ENCODE measurements at places on chromosomes 13 and 19.

DNA sequence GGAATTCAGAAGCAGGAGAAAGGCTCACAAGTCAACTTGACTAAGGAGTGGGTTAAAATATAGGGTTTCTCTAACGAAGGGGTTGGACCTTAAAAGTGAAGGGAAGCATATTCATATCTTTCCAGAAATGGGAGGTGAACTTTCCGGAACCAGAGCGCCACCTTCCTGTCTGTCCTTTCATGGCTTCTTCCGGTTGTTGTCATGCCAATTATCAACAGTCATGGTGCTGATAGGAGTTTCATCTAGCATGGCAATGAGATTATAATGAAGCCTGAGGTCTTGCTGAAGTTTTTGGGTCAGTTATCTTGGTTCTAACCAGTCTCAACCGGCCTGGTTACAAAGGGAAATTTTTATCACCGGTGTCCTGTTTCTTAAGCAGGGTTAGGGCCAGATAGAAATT is 162.9 kb upstream of the NBEA start:
- no peak for DNase-seq

DNA sequence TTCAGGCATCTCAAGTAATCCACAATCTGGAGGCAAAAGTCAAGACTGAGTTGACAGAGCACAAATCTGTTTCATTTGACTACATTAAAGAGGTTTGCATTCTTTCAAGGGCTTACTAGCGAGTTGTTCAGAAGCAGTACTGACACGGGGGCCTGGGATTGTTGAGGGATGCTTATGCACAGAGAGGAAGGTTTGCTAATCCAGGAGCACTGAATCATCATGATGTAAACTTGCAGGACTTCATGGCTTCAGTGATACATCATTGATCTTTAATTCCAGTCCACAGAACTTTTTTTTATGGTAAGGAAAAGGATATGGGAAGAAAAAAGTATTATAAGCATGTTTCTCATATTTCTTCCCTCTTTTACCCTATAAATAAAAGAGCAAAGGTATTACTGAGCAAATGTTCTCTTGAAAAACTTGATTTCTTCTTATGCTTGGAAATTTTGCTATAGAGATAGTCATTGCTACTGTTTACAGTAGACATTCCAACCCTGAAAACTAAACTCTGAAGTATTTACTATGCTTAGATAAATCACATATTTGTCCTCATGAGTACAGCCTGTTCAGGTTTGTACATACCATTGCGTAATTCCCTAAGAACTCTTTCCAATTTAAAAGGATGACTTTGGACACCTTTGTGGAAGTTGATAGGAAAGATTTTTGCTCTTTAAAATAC is 65.8 kb upstream of the KPNA3 start:
- peak; percentile 91 for DNase-seq

DNA sequence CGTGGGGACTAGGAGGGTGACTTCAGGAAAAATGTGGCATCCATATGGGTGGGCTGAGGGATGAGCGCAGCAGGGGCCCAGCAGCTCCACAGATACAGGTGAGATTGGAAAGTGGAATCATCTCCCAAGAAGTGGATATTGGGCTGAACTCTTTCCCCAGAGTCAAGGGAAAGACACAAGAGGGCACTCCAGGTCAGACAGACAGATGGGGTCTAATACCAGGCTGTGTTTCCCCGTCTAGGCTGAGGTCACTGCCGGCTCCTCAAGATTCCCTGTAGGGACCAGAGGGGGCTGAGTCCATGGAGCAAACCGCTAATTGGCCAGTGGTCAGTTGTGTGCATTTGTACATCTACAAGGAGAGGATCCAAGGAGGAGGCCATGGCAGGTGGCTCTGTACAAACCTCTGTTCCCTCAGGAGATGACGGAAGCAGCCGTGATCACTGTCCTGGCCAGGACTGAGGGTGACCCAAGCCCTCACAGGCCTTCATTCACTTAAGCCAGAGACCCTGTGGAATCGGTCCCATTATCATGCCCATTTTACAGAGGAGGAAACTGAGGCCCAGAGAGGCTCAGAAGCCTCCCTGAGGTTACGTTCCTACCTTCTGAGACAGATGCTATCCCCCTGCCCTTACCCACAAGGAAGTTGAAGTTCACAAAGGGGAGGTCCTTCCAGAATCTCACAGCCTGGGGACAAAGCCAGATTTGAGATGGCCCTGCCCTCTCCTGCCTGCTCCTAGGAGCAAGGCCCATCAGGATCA is 14.9 kb upstream of the IGLON5 start:
- no peak for DNase-seq

- DNase-seq: no peak
Observed at GRCh38 chr19:3406571-3407111, 40.3 kb downstream of the NFIC start.

- DNase-seq: no peak
Observed at GRCh38 chr13:45180303-45180702, 20.5 kb downstream of the KCTD4 start.

DNA sequence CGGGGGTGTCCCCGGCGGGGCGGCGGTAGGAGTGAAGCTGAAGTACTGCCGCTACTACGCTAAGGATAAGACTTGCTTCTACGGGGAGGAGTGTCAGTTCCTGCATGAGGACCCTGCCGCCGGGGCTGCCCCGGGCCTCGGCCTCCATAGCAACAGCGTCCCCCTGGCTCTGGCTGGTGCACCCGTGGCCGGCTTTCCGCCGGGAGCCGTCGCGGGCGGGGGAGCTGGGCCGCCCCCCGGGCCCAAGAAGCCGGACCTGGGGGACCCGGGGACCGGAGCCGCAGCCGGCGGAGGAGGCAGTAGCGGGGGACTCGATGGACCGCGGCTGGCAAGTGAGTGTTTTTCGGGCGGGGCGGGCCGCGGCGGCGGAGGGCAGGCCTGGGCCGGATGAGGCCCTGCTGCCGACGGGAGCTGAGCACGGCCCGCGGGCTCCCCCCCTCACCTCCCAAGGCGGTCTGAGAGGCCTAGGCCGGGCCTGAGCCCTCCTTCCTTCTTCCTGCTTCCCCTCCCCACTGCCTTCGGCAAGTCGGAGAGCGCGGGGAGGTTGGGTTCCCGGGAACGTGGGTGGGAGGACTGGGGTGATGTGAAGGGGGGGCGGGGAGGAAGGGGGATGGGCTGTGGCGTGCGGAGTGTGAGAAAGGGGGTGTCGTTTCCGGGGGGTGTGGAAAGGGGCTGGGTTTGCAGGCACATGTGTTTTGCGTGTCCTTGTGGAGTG is 568 bp downstream of the PAN3 start:
- DNase-seq: peak; percentile 89

- no peak for DNase-seq
Observed at GRCh38 chr13:23754506-23754905, 134.7 kb downstream of the MIPEP start.

GRCh38 chr13:75715601-75716523 is 79.7 kb downstream of the LMO7 start:
- no peak for DNase-seq

GRCh38 chr13:20565115-20565736 is 1.7 kb upstream of the IFT88 start:
- DNase-seq: no peak

DNA sequence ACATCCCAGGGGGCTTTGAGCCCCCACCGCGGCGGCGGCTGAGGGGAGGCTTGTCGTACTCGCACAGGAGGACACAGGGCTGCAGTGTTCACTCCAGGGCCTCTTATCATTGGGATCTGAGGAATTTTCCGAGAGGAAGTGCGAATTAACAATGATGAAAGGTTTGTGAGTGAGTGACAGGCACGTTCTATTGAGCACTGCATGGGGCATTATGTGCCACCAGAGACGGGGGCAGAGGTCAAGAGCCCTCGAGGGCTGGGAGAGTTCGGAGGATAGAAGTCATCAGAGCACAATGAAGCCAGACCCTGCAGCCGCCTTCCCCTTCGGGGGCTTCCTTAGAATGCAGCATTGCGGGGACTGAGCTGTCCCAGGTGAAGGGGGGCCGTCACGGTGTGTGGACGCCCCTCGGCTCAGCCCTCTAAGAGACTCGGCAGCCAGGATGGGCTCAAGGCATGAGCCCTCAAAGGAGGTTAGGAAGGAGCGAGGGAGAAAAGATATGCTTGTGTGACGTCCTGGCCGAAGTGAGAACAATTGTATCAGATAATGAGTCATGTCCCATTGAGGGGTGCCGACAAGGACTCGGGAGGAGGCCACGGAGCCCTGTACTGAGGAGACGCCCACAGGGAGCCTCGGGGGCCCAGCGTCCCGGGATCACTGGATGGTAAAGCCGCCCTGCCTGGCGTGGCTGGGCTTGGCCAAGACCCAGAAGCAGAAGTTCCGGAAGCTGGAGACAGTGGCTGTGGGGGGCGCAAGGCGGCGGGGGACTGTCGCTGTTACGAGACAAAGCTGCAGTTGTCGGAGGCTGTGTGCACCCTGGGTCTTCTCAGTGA is 53.9 kb downstream of the MCF2L start:
- no peak for DNase-seq

DNA sequence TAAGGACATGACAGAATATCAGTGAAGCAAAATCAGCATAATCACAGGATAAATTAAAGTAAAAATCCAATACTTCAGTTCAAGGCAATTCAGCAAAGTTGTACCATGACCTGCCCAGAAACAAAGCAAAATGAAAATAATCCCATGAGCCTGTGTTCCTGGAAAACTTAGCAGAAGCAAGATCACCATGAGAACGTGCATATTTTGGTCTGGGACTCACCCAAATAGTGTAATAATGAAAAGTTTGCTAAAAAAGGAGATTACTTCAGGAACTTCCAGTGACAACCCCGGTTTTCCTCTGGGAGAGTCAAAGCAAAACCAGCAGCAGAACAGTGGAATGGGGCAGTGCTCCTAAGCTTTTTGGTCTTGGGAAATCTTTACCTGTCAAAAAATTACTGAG is 14.9 kb upstream of the RPL21 start:
- no peak for DNase-seq

DNA sequence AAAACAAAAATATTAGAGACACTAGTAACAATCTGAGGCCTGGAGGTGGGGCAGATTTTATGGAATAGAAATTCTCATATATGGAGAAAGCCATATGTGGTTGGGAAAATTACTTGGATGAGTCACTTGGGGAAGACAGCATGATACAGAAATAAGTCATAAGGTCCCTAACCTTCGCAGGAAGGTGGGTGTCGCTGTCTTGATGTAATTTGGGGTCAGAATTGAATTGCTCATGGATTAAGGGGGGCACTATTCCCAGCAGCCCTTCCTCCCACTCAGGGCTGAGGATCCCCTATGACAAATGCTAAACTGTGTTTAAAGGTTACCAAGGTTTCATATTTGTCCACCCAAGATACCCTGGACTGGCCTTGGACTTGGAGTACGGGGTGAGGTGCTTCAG is 5.0 kb downstream of the RDH8 start:
- peak; percentile 82 for DNase-seq

DNA sequence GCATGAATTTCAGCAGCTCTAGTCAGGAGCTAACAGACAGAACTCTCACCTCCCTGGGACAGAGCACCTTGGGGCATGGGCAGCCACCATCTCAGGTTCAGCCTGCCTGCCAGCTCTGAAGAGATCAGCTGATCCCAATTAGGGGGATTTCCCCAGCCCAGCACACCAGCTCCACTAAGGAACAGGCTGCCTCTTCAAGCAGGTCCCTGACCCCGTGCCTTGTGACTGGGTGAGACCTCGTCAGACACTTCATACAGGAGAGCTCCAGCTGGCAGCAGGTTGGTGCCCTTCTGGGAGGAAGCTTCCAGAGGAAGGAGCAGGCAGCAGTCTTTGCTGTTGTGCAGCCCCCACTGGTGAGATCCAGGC is 84.5 kb upstream of the UFM1 start:
- DNase-seq: no peak

DNA sequence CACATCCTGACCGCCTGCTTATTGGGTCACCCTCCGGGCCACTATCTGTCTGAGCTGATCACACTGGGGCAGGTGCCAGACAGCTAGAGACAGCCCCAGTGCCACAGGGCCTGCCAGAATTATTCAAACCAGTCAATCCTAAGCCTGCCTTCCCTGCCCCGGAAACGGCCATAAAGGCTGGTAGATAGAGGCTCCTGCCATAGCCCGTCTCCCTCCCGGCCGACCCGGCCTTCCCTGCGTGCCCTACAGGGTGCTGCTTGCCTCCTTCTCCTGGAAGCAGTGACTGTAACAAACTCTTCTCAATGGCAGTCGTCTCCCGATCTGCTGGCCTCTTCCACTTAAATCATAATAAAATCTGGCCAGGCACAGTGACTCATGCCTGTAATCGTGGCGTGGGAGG is 158.6 kb upstream of the SOX1 start:
- DNase-seq: no peak

DNA sequence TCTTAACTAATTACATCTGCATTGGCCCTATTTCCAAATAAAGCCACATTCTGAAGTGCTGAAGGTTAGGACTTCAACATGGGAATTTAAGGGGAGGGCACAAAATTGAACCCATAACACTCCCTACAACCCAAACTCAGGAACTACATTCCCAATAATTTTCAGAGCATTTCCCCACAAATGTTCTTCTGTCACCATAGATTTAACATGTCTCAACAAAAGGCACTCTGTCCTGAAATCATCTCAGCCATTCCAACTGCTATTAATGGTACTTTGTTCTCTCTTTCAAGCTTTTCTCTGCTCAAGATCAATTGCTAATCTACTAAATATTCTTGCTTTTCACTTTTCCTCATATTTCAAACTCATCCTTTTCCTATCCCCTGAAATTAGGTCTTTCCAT is 74.0 kb upstream of the SOX1 start:
- DNase-seq: no peak

DNA sequence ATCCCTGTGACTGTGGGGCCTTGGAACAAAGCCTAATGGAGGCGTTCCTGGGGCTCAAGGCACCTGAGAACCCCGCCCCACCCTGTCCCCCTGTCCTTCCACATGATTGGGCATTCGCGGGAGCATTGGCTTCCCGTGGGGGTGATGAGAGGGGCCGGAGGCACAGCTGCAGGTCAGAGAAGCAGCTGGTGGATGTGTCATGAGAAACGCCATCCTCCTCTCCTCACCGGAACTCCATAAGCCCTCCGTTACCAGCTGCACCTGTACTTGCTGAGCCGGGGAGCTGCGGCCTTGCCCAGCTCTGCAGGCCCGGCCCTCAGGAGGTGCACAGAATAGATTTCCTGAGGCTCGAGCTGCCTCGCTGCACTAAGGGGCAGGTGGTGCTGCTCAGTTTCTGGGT is 42.0 kb downstream of the CAPN12 start:
- DNase-seq: no peak
